GM23338 (cell line): ENCODE measurements at places on chromosomes 5 and 9. TPM values are rescaled to one million over a fixed set of nuclear protein-coding genes. Genes with fewer than 3 reads are reported as not detected.

Gene PCDHAC1
- 9.9 and 12.1 TPM in 2 replicates for total RNA-seq

Gene GGTA1
- not detected in 2 replicates for total RNA-seq

Gene ELP1
- 32.9 and 46.3 TPM in 2 replicates for total RNA-seq

Gene SYNPO
- 1.3 and 3.0 TPM in 2 replicates for total RNA-seq

Gene IFNA2
- total RNA-seq = not detected in 2 replicates

- no peak for DNase-seq
These were observed 116.7 kb upstream of the LPCAT1 start for GRCh38 chr5:1640421-1640881.

GRCh38 chr5:146633323-146633764 lies 117.4 kb upstream of the GPR151 start:
- no peak for DNase-seq

- no peak for DNase-seq
These were observed 66.2 kb upstream of the NEURL1B start for GRCh38 chr5:172574871-172575223.

DNA sequence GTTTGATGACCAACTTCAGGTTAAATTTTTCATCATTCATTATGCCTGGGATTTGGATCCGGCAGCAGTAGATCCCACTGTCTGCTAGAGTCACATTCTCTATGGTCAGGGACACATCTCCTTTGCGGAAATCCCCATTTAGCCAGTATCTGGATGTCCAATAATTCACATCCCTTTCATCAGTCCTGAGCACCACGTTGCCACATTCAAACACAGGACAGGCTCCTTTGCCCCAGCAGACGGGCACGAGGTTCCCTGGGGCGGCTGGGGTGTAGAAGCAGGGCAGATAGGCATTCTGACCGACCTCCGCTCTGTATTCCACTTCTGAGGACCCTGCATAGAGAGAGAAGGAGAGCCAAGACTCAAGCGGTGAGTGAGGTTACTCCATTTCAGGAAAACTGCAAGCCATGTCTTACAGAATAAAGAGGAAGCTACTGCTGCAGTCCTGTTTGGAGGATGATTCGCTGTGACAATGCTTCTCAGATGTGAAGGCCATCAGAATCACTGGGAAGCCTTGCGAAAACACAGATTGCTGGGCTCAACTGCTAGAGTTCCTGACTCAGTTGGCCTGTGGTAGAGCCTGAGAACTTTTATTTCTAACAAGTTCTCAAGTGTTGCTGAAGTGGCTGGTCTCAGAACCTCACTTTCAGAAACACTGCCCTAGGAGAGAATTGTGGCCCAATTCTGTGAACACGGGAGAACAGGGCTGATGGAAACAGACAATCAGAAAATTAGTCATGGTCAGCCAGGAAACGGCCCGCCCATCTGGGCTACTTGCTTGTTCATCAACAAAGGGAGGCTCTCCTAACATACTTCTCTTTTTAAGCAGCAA lies 2.0 kb downstream of the HAVCR2 start:
- no peak for DNase-seq

- peak; percentile 40 for DNase-seq
These were observed 944 bp downstream of the ATOX1 start for GRCh38 chr5:151757233-151758140.

DNA sequence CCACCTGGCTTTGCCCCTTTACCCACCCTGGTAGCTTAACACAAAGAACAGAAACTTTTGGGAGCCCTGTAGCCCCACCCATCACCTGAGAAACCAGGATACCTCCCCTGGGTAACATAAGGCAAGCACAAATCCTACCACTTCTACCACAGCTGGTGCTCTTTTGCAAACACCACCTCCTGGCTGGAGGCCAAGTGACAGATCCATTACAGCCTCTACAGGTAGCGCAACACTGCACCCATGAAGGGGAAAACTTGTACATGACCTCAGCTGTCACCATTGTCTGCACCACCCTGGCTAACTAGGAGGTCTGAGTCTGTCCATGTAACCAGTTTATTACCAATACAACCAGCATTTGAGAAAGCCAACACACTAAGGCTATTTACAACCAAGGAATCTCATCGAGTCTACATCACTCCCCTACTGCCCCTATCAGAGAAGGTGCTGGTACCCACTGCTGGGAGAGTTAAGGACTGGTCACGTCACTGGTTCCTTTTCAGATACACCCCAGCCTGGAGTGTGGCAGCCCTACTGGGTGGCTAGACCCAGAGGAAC lies 128.6 kb downstream of the PJA2 start:
- DNase-seq = no peak

DNA sequence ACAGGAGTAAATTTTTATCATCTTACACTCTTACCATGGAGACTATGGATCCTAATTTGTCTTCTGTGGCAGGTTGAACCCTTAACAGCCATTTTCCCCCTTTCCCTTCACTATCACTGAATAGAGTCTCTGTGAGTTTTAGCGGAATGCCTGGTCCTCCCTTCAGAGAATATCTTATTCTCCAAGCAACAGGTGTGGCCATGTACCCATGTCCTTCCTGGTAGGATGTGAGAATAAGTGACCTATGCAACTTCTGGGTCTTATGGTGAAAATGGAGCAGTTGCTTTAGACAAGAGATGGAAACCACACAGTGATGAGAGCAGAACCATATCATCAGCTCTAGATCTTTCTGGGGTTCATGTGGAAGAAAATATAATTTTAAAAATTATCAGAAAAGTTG lies 312.6 kb downstream of the MCTP1 start:
- DNase-seq = no peak

- no peak for DNase-seq
These were observed 74.5 kb downstream of the ADAMTS2 start for GRCh38 chr5:179270581-179271427.

GRCh38 chr9:127884976-127885490 lies 7.6 kb upstream of the AK1 start:
- no peak for DNase-seq

DNA sequence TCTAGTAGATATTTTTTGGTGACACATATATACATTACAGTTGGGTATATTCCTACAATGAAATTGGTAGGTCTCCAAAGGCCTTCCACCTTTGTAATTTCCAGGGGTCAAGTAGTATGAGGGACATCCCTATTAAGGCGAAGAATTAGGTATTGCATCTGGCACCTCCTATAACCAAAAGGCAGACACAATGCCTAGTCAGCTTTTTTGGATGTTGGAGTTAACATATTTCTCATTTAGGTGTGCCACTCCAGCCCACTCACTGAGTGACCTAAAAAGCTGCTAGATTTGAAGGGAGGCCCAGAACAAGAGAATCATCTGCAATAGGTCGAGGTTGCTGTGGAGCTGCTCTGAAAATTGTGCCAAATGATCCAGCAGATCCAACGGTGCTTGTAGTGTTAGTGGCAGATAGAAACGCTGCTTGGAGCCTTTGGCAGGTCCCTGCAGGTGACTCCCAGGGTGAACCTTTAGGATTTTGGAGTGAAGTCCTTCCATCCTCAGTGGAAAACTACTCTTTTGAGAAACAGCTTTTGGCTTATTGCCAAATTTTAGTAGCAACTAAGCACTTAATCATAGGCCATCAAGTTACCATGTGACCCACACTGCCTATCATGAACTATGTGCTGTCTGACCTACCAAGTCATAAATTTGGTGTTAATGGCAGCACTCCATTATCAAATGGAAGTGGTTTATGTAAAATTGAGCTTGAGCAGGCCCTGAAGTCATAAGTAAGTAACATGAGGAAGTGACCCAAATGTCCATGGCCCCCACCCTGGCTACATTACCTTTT lies 15.7 kb upstream of the FNIP1 start:
- no peak for DNase-seq

DNA sequence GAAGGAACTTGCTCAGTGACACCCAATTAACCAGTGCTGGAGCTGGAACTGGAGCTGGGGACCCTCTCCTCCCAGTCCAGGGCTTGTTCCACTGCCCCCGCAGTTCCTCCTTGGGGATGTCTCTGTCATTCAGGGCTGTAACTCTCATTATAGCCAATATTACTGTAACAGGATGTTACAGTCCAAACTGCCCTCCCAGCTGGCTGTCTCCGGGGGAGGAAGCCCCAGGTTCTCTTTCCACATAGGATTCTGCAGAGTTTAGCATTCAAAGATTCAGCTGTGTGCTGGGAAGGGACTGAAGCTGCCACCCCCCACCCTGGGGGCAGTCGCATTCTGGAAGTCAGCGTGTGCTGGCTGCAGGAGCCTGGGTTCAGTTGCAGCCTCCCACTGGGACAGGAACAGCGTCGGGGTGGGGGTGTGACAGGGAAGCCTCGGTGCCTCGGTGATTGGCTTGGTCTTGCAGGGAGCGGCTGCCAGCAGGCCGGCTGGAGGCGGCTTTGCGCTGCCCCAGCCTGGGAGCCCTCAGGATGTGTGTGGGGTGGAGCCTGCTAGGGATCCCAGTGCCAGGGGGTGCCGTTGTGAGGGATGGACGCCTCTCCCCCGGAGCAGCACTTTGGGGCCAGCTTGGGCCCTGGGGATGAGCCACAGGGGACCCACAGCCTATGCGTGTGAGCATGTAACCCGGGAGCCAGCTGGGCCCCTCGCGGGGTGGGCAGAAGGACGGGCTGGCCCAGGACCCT lies 101.1 kb downstream of the RGS3 start:
- peak; percentile 78 for DNase-seq

DNA sequence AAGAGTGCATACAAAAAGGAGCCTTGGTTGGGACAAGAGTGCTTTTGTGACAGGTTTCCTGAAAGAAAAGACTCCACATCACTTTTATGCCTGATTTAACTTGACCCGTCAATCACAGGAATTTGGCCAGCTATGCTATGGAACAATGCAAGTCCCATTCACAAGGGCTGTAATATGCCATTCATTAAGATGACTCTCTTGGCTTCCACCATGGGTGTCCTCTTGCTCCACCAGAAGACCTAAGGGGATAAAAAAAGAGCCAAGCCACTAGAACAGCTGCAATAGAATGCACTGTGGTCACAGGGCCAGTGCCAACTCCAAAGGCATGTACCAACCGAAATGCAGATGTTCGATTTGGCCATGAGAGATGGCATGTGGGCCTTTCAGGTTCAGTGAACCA lies 480.1 kb upstream of the MPDZ start:
- DNase-seq = no peak

DNA sequence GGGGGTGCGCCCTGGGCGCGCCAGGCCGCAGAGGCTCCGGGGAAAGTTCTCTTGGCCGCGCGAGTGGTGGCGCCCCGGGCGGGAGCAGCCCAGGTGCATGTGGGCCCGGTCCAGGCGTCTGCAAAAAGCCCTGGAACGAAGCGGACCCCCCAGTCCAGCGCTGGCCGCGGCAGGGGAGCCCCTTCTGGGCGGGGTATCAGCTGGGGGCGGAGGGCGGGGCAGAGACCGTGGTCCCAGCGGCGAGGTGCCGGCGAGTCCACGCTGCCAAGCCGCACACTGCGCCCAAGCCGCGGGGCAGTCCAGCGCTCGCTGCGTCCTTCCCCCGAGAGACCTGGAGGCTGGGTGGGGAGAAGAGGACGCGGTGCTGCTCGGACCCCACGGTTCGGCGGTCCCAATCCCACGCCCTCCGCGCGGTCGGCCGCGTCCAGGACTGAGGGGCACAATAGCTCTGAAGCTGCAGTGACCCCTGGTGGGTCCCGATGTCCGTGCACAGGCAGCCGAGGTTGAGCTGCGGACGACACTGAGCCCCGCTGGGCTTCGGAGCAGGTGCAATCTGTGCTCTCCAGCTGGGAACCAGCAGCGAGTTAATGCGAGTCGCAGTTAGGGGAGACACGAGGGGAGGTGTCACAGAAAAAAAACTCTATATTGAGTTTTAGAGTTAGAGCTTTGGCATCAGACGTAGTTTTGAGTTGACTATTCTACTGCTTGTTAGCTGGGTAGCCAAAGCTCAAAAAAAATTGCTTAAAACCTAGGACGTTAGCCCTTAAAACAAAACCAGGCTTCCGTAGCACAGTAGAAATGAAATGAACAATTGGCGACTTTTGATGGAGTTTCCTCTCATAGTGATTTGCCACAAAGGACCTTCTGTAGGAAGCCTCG lies 1.1 kb upstream of the EPB41L4A start:
- DNase-seq = peak; percentile 89

DNA sequence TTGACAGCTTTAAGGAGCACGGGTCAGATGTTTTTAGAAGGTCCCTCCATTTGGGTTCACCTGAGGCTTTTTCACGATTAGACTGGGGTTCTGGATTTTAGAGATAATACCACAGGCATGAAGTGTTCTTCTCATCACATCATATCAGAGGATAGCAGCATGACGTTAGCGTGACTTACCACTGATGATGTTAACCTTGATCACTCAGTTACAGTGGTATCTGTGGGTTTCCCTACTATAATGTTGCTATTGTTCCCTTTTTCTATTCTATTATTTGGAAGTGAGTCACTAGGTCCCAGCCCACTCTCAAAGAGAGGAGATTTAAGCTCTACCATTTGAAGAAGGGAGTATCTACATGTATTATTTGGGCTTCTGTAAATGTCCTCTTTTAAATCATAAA lies 300.0 kb downstream of the MAST4 start:
- no peak for DNase-seq

DNA sequence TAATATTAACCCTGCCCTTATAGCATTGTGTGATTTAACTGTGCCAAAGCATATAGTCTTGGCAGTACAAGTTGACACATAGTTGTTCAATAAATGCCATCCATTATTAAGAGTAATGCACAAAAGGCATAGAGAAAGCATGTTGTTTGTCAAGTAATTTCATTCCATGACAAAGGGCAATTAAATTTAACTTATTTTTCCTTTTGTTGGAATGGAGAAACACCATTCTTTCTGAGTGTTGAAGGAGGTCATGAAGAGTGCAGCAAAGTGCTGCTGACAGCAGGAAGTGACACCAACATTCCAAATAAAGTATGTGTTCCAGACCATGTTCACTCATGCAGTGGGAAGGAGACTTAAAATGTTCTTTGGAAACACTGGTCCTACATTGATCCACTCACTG lies 29.1 kb downstream of the ANKDD1B start:
- no peak for DNase-seq

DNA sequence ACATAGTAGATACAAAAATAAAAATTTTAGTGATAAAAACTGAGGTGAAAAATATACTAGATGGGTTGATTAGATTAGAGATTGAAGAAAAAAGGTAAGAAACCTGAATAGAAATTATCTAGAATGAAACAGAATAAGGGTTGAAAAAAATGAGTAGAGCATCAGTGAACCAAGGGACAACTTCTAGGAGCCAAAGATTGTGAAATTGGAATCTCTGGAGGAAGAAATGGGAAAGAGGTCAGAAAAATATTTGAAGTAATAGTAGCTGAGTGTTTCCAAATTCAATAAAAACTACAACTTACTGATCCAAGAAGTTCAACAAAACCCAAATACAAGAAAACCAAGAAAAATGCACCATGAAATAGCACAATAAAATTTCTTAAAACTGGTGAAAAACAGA lies 116.6 kb upstream of the STARD4 start:
- DNase-seq = no peak

GRCh38 chr9:12289711-12290110 lies 403.5 kb upstream of the TYRP1 start:
- no peak for DNase-seq
